ENCODE measurements at places on chromosomes 12 and 14. TPM values are rescaled to one million over a fixed set of nuclear protein-coding genes. Genes with fewer than 3 reads are reported as not detected.

Gene PIWIL1
- total RNA-seq, result not detected

Gene NR1H4
- 0.92 TPM for total RNA-seq

Gene KLHDC2
- total RNA-seq, result 94.7 TPM

Gene ITGA7
- total RNA-seq, result 278 TPM

Gene WSCD2
- total RNA-seq, result 5.5 TPM

Gene PTCSC3
- total RNA-seq, result not detected

Gene ASCL1
- not detected for total RNA-seq

Gene PTHLH
- total RNA-seq, result 3.4 TPM

Gene AKAP5
- total RNA-seq, result 0.51 TPM

Gene GUCY2C
- 0.21 TPM for total RNA-seq

Gene DNM1L
- total RNA-seq, result 84.6 TPM

Gene TSPAN19
- not detected for total RNA-seq

Gene PRB2
- not detected for total RNA-seq

Gene VRTN
- total RNA-seq, result not detected

Gene TAS2R9
- total RNA-seq, result not detected

Gene PLXNC1
- total RNA-seq, result 13.4 TPM

Gene PRKD1
- 19.2 TPM for total RNA-seq

Gene BMAL2
- 4.6 TPM for total RNA-seq
